Ovary (tissue), 10 donors: ENCODE measurements at places on chromosomes 7 and 10. TPM values are rescaled to one million over a fixed set of nuclear protein-coding genes. Genes with fewer than 3 reads are reported as not detected.

The DIP2C gene
- 24.8 TPM for total RNA-seq

The COL13A1 gene
- total RNA-seq = 0.76 TPM

The SFTPA1 gene
- not detected for total RNA-seq

The DOCK1 gene
- 68.3 TPM for total RNA-seq

The ZNF511 gene
- total RNA-seq = 62.7 TPM

The GRM3 gene
- not detected for total RNA-seq
